ENCODE measurements at places on chromosomes 7 and 10.

DNA sequence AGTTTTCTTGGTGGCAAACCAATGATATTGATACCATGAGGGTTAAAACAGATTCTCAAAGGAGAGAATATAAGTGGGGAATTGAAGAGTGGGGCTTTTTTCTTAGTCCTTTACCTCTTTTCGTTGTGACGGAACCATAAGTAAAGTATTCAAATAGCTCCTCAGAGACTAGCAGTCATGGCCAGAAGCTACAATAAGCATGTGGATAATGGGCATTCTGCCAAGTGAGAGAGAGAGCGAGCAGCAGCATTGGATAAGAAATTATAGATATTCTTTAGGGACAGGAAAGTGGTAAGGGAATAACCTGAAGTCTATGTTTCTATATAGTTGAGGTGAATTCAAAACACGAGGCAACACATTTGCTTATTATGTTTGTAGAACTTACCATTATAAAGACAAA lies 235.1 kb downstream of the SEMA3E start:
- no peak for DNase-seq

DNA sequence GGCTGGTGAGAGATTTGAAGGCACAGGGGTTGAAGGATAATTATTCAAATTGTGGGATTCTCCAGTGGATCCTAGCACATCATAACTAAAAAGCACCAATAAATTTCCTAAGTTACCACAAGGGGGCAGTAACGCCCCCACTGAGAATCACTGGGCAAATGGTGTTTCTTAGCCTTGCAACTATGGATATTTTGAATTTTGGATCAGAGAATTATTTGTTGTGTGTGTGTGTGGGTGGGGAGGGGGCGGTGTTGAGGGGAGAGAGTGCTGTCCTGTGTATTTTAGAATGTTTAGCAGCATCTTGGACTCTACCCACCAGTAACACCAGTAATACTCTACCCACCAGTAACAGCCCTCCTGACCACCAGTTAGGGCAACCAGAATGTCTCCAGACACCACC lies 63.3 kb upstream of the PRKG1 start:
- no peak for DNase-seq

DNA sequence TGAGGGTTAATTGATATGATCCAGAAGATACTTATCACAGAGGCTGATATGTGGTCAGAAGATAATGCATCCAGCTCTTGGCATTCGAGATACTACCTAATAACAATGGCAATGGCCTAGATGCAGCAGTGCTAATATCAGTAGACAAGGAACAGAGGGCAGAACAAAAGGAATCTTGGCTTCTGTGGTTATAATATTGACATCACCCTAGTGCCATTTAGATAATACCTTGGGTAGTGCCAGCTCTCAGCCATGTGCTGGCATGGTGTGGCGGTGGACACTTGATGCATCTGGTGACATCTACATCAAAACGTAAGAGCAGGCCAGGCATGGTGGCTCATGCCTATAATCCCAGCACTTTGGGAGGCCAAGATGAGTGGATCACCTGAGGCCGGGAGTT lies 101.8 kb downstream of the CALN1 start:
- no peak for DNase-seq

DNA sequence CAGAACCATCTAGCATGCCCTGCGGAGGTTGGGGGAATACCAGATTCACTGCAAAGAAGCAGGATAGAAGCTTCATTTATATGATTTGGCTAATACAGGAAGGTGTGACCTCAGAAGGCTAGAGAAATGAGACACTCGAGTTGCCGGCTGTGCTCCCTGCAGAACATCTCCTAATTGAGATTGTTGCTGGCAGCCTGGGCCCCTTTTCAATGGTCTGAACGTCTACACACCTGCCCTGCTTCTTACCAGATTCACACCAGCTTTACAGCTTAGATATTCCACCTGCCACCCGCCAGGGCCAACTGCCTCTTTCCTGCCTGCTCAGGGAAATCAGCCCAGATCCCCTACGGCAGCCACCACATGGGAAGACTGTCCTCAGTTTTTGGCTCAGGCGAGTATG lies 475.3 kb upstream of the AUTS2 start:
- no peak for DNase-seq

- no peak for DNase-seq
These were observed 8.7 kb upstream of the UNC5B start for GRCh38 chr10:71203716-71204115.

- DNase-seq = no peak
These were observed 46.4 kb downstream of the COL1A2 start for GRCh38 chr7:94441138-94441537.

DNA sequence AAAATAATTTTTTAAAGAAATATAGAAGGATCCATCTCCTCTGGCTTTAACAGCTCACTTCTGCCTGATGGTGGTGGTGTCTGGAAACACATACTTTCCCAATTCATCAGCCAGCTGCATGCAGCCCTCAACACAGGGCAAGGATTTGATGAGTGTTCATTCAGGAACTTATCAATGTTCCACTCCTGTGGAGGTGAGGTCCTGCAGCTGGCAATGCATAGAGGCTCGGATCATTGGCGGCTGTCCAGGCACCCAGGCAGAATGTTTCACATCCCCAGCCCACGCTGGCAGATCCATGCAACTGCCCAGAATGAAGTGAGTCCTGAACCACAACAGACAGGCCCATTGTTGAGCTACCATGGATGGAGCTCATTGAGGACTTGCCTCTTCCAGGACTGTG lies 55.2 kb upstream of the KCNMA1 start:
- DNase-seq = no peak

DNA sequence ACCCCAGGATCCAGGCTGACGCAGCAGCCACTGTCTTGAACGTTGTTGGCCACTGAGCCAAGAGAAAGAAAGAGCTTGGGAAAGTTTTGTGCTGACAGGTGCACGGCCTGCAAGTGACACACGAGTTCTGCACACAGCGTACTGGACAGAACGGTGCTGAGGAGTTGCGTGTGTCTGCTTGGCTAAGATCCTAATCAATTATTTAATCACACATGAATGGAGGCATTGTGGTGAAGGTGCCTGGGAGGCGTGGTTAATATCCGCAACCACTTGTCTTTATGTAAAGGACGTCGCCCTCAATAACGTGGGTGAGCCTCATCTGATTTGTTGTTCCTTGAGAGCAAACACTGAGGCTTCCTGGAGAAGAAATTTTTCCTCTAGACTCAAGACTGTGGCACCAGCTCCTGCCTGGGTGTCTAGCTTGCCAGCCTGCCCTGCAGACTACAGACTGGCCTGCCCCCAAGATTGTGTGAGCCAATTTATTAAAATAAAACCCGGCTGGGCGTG lies 16.6 kb upstream of the GNA12 start:
- no peak for DNase-seq

- no peak for DNase-seq
These were observed 65.9 kb downstream of the FAM204A start for GRCh38 chr10:118276204-118276603.

GRCh38 chr7:122803323-122803722 lies 82.9 kb downstream of the CADPS2 start:
- DNase-seq = no peak

- no peak for DNase-seq
These were observed 36.0 kb upstream of the DGKI start for GRCh38 chr7:137882806-137883205.

Data from stimulated activated naive CD8-positive, alpha-beta T cell treated with anti-CD3 and anti-CD28 coated beads, Interleukin-15, amount 100 ng/mL, for 72 hours (primary cell).